ENCODE measurements at places on chromosomes 1 and 21.

- DNase-seq: no peak
These were observed 135.1 kb downstream of the RPS6KC1 start for GRCh38 chr1:213186168-213186567.

DNA sequence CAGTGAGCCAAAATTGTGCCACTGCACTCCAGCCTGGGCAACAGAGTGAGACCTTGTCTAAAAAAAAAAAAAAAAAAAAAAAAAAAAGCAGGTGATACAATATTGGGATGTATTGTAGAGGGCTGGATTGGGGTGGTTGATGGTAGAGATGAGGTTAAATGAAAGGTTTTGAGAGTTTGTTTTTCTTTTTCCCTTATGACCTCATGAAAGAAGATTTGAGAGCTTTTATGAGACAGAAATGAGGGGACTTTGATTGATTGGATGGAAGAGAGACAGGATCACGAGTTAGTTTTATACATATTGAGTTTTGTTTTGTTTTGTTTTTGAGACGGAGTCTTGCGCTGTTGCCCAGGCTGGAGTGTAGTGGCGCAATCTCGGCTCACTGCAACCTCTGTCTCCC lies 27.1 kb downstream of the OSBPL9 start:
- no peak for DNase-seq

DNA sequence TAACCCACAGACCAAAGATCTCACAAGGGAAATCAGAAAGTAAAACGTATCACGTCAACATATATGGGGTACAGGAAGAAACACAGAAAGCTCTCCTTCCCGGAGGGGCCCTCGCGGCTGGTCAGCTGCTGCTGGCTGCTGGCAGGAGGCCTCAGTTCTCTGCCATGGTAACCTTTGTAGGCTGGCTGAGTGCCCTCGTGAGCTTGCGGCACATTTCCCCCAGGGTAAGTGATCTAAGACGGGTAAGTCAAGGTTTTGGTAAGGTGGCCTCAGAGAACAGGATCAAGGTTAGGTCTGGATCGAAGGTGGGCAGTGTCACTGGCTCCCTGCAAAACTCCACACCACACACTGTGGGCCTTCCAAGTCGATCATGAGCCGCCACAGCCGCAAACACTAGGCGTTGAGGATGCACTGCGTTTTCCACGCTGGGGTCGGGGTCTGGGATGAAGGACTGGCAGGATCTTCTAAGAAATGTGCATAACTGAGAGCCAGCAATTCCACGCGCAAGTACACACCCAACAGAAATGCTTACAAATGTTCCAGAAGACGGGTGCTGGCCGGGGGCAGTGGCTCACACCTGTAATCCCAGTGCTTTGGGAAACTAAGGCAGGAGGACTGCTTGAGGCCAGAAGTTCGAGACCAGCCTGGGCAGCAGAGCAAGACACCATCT lies 33.9 kb downstream of the WDR4 start:
- no peak for DNase-seq

- DNase-seq: peak; percentile 56
These were observed 2.5 kb upstream of the TRAPPC3 start for GRCh38 chr1:36151845-36152203.

GRCh38 chr21:37647781-37648180 lies 268.5 kb downstream of the KCNJ6 start:
- no peak for DNase-seq

GRCh38 chr1:221691261-221691660 lies 50.6 kb downstream of the DUSP10 start:
- no peak for DNase-seq

- no peak for DNase-seq
These were observed 54.3 kb upstream of the EPHA8 start for GRCh38 chr1:22508991-22509390.

DNA sequence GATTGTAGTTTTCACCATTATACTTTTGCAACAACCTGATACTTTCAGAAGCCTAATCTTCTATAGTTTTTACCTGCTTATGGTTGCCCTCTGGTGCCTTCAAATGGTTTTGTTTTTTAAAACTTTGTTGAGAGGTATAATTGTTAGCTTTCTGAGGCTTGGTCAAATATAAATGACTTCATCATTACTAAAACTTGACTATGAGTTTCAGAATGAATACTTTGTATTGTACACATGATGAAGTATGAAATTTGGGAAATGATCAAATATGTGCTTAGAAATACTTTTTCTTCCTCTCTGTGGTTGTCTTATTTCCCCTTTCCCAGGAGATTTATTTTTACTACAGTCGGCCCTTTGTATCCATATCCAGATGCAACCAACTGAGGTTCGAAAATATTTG lies 151.8 kb upstream of the B3GALT2 start:
- DNase-seq: no peak

DNA sequence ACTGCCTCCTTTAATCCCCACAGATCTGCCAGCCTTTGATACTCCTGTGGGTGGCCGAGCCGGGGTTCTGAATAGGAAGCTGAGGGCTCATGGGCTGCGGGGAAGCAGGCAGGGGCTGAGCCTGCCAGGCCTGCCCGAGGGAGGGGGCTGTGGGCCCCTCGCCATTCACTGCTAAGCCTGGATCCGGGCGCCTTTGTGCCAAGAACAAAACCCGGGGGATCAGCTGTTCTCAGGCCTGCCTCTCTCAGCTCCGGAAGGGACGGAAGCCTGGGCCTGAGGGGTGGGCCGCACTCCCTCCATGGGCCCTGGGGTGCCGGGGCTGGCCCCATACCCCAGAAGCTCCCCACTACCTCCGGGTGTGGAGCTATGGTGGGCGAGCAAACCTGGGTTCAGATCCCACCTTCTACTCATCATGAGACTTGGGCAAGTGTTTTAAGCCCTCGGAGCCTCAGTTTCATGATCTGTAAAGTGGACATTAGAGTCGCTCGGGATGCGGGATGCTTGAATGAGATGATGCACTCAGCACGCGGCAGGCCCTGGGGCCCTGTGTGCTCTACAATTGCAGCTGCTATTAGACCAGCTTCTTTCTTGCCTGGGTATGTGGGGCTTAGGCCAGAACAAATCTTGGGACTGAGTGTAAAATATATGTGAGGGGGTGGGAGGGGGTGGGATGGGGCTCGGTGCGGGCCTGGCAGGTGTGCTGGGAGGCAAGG lies 19.2 kb upstream of the EPHA2 start:
- no peak for DNase-seq

- no peak for DNase-seq
These were observed 19.4 kb downstream of the EXTL2 start for GRCh38 chr1:100875228-100875627.

GRCh38 chr1:117814856-117815797 lies 114.3 kb downstream of the GDAP2 start:
- DNase-seq: no peak

DNA sequence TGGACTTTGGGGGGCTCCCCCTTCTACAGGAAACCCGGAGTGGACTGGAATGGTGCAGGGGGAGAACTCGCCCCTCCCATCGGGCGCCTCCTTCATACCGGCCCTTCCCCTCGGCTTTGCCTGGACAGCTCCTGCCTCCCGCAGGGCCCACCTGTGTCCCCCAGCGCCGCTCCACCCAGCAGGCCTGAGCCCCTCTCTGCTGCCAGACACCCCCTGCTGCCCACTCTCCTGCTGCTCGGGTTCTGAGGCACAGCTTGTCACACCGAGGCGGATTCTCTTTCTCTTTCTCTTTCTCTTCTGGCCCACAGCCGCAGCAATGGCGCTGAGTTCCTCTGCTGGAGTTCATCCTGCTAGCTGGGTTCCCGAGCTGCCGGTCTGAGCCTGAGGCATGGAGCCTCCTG lies at the start of gene TNFRSF14:
TSS of gene TNFRSF14 (plus strand) at position 95 of the 401 bp plus-strand sequence. CDS start at position 389, 294 bp downstream.
- peak; percentile 57 for DNase-seq

- DNase-seq: no peak
These were observed 5.0 kb upstream of the DMAP1 start for GRCh38 chr1:44208226-44208625.

GRCh38 chr1:154912755-154913154 lies 23.8 kb downstream of the PMVK start:
- no peak for DNase-seq

DNA sequence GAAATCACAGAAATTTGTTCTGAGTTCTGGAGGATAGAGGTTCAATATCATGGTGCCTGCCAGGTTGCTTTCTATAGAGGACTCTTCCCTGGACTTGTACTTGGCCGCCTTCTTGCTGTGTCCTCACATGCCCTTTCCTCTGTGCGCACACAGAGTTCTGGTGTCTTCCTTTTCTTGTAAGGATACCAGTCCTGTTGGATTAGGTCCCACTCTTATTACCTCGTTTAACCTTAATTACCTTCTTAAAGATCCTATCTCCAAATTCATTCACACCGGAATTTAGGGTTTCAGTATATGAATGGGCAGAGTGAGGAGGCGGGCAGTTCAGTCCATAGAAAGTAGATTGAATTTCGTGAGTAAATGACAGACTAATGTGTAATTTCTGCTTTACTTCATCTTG lies 413.9 kb downstream of the NCAM2 start:
- DNase-seq: no peak

DNA sequence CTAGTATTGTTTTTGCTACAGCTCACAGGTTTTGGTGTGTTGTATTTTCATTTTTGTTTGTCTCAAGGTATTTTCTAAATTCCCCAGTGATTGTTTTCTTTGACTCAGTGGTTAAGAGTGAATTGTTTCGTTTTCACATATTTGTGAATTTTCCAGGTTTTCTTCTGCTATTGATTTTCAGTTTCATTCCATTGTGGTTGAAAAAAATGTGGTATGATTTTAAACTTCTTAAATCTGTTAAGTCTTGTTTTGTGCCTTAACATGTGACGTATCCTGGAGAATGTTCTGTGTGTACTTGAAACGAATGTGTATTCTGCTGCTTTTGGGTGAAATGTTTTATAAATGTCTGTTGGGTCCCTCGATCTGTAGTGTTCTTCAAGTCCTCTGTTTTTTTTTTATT lies 117.9 kb downstream of the KIF26B start:
- DNase-seq: no peak

DNA sequence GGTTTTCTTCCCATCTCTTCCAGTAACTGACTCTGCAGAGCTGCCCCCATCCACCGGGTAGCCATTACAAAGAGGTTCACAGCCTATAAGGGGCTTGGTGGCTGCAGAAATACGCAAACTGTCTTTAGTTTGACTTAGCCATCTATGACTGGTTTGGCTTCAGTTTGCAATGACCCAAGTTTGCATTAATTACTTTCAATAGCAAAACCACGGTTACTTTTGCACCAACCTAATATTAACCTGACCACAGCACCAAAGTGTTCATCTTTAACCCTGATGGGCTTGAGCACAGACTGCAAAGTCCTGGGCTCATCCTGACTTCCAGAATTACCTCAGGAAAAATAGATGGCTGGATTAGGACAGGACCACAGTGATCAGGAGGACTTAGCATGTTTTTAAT lies 2.2 kb upstream of the HAO2 start:
- DNase-seq: no peak

DNA sequence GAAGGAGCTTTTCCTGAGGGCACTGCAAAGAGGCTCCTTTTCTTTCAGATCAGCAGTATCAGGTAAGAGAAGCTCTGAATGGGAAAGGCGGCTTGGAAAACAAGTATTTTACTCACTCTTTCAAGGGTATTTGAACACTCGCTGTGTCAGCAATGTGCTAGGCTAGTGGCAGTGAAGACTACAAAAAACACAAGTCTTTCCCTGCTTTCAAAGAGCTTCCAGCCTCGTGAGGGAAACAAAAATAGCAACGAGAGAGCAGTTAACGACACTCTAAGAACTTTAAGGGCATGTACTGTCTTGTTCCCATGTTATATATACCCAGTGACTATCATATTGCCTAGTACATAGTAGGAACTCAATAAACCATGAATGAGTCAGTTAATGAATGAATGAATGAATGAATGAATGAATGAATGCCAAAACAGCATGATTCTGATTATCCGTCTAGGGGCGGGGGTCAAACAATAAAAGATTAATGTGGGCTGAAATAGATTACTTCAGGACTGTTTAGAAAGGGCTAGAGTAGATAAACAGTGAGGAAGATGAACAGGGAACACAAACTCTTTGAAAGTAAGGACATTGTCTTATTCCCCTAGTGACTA lies 14.2 kb upstream of the MCOLN3 start:
- no peak for DNase-seq

DNA sequence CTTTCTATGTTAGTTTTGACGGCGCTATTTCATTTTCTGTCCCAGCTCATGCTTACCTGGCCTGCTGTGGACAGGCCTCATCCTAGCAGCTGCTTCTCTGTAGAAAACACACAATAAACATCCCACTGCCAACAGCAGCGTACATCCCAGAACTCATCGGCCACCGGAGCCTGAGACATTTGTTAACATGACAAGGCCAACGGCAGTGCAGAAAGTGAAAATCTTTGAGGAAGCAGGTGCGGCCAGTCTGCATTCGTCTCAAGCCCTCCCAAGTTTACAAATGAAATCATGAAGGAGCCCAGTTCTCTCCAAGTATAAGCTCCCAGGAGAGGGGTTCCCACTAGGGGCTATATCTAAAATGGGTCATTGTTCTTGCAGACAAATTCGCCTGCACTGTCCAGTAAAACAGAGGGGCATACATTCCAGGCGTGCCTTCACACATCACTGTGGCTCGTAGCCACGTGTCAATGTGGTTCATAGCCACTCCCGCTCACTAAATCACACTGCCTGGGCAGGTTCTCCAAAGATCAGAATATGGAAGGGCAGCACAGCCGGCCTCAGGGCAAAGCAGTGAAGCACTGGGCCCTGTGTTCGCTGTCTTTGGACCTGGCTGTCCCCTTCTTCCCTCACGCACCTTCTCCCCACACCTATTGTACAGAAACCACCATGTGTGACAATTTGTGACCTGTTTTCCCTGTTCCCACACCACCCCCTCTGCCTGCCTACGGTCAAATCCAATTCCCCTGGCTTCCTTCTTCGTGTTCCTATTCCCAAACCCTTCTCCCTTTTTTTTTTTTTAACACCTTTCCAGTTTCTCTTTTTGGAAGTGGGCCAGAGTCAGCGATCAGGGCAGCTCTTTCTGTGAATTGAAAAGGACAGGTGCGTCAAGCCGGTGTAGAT lies 27.0 kb upstream of the ABCG1 start:
- no peak for DNase-seq

DNA sequence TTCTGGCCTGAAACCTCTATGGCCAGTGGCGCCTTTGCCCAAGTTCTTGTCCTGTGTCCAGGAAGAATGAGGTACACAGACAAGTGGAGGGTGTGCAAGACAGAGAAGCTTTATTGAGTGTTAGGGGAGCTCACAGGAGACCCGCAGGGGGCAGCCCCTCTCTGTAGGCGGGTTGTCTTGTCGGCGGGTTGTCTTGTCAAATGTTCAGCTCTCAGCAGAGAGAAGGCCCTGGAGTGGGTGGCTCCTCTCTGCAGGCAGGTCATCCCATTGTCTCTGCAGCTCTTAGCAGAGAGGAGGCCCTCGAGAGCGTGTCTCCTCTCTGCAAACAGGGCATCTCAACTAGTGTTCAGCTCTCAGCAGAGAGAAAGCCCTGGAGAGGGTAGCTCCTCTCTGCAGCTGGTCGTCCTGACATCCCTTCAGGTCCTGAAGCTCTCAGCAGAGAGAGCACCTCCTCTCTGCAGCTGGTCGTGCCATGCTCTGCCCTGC lies 11.0 kb downstream of the COL6A2 start:
- DNase-seq: no peak

- DNase-seq: no peak
These were observed 94.5 kb downstream of the DNTTIP2 start for GRCh38 chr1:93784538-93784937.

GRCh38 chr1:13540866-13541265 lies 27.1 kb upstream of the LRRC38 start:
- no peak for DNase-seq

- no peak for DNase-seq
These were observed 20.9 kb downstream of the SLC26A9 start for GRCh38 chr1:205922314-205922713.

- no peak for DNase-seq
These were observed 65.4 kb downstream of the TAS1R2 start for GRCh38 chr1:18794051-18794450.

- DNase-seq: no peak
These were observed 407.8 kb downstream of the DUSP10 start for GRCh38 chr1:221334062-221334461.

GRCh38 chr1:206693592-206693991 lies 8.9 kb downstream of the MAPKAPK2 start:
- no peak for DNase-seq
